GM13977 (cell line): ENCODE measurements at places on chromosomes 5 and 9.

GRCh38 chr5:5140479-5141338 is 579 bp downstream of the ADAMTS16 start:
- no peak for DNase-seq

GRCh38 chr5:42912184-42912798 is 100.6 kb upstream of the SELENOP start:
- no peak for DNase-seq

DNA sequence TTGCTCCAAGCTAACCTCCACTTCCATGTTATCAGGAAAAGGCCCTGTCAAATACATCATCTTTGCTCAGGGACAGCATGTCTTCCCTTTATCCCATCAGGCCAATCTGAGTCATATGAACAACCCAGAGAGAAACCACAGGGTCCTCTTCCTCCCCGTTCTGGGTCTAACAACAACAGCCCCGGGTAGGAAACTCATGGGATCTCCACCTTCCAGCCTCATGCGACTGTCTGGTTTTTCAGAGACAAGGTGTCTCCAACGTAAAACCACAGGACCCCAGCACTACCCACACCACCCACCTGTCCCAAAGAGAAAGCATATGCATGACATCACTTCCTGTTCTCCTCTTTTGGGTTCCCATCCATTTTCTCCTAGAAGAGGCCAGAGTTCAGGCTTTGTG is 217.9 kb downstream of the ENC1 start:
- no peak for DNase-seq

DNA sequence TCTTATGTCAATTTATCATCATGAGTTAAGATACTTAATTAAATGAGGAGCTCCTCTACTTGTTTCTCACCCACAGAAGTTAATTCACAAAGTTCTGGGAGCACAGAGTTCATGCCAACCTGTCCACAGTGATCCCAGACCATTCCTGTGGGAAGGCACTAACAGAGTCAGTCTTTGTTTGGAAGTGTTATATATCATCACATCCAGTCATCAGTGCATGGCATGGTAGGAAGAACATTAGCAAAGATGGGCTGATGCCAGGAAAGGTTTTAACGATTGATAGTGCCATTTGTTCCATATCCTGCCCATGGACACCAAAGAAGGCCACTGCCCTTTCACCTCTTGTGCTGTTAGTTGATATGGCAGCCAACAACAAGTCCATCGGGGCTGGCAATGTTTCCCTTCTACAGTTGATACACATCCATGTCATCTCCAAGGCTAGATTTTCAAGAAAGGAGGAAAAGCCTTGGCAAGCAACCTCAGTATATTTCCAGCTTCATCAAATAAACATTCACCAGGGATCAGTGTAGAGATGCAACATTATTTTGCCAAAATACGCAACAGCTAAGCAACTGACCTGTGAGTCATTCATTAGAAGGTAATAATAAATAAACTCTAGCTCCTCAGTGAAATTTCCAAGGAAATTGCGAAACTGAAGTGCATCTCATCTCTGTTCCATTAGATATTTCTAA is 169.6 kb downstream of the RORB start:
- no peak for DNase-seq

- peak; percentile 61 for DNase-seq
Observed at GRCh38 chr5:76521240-76521758, 101.9 kb downstream of the F2RL2 start.

GRCh38 chr5:32869216-32869615 is 158.1 kb downstream of the NPR3 start:
- DNase-seq = no peak
